Glutamatergic neuron (in vitro differentiated cells): ENCODE measurements at places on chromosomes 1 and 21. TPM values are rescaled to one million over a fixed set of nuclear protein-coding genes. Genes with fewer than 3 reads are reported as not detected.

GRCh38 chr1:21568006-21568746, 59.0 kb downstream of the ALPL start:
- no peak for DNase-seq

GRCh38 chr1:46401964-46402626, 8.0 kb downstream of the FAAH start:
- no peak for DNase-seq

DNA sequence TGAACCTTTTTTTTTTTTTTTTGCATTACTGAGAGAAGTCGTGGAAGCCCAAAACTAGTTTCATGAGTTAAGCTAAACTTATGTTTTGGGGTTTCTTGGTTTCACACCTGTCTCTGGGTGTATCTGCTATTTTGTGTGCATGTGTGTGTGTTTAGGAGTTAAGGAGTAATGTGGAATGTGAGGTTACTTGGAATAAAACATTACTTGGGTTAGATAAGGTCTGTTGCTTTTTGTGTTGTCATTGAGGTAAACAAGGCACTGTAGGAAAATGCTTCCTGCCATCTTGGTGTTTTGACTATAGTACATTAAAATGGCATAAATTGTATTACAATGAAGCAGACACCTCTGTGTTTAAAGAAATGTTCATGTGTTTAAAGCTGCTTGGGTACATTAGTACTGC, 2.9 kb downstream of the TENT5C start:
- DNase-seq = no peak

DNA sequence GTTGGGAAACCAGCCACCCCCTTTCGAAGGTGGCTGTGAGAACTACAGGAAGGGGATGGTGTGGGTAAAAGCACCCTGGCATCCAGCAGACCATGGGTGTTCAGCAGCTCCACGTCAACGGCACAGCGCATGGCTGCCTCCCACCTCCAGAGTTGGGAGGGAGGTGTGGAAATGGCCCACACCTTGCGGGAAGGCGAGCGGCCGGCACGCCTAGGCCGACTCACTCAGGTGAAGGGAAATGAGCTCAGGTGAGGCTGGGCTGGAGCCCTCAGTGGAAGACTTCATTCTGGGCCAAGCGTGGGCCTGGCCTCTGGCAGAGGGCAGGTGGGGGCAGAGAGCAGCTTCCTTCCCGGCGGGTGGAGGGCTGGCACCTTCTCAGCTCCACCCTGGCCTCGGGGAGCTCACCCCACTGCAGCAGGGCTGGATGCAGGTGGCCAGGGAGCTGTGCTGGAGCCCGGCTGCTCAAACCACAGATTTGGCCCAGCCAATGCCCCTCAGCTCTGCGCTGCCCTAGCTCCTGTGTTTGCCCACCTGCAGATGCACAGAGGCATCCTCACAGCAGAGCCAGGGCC, 24.8 kb upstream of the ALDH4A1 start:
- DNase-seq = no peak

- DNase-seq = peak; percentile 22
These were observed 6.5 kb downstream of the AIRE start for GRCh38 chr21:44291936-44292811.

HCN3 gene
- total RNA-seq = 30.5 TPM

OLFML3 gene
- total RNA-seq = 2.9 TPM

DNA sequence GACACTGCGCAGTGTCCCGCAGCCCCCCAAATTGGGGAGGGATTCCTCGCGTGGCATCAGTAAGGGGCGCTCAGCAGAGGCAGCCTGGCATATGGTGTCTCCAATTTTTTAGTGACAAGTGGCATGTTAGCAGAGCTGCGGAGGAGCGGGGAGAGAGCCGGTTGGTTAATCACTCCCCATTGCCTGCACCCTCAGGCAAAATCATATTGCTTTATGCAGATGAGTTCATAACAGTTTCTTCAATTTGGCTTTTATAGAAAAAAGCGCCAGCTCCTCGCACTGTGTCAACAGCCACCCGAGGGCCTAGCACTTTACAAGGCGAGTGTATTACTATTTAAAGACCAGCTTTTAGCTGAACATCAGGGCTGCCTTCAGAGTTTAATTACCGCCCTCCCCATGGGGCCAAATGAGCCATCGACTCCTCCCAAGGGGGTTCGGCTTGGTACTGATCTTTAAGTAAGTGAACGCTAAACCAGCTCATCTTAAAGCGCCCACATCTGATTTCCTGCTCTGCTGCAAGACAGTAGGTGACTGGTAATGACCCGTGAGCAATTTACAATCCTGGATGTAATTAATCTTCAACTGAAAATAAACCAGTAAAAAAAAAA, 298.9 kb downstream of the DSCAM start:
- DNase-seq = peak; percentile 76

- no peak for DNase-seq
These were observed 78.0 kb upstream of the OLIG2 start for GRCh38 chr21:32947736-32948135.

PPP1R12B gene
- total RNA-seq = 37.3 TPM

USH2A gene
- total RNA-seq = not detected

KLHL20 gene
- 30.5 TPM for total RNA-seq

DNA sequence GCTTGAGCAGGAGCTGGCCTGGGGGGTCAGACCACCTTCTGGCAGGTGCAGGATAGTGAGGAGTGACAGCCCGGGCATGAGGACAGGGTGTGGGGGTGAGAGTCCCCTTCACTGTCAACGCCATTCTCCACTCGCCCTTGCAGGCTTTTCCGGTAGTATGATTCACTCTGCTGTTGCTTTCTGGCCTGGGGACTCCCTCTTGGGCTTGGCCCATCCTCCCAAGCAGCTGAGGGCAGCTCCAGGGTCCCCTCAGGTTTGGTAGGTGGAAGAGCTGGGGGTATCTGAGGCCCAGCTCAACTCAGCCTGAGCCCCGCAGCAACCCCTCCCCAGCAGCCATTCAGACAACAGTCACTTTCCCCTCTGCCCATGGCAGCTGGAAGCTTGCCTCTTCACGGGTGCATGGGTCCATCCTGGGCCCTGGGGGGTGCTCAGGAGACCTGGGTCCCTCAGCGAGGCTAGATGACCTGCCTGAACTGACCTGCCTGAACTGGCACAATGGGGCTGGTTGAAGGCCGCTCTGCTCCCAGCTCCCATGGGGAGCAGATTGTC, 1.3 kb downstream of the CLDN19 start:
- DNase-seq = no peak

DNA sequence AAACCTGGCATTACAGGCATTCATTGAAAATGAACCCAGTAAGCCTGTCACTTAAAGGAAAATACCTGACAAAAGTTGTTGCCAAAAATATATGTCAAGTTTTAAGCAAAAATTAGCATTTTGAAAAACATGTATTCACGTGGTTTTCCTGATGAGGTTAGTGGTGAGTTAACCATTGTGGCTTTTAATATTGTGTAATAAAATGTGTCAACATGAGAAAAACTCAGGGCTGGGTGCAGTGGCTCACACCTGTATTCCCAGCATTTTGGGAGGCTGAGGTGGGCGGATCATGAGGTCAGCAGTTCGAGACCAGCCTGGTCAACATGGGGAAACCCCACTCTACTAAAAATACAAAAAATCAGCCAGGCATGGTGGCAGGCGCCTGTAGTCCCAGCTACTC, 731.4 kb downstream of the KCNT2 start:
- no peak for DNase-seq

GRCh38 chr1:43669878-43670277, 19.9 kb downstream of the KDM4A start:
- no peak for DNase-seq
